Ascending aorta (tissue), 2 donors: ENCODE measurements at places on chromosomes 11 and 22.

- DNase-seq: no peak
Measured at GRCh38 chr22:30205281-30206115, 41.1 kb downstream of the LIF start.

GRCh38 chr11:130865091-130865773, 51.0 kb downstream of the SNX19 start:
- DNase-seq: peak; percentile 31

GRCh38 chr11:108142304-108142703, 20.9 kb downstream of the ACAT1 start:
- DNase-seq: no peak

- DNase-seq: no peak
Measured at GRCh38 chr22:33275073-33275443, 216.9 kb upstream of the SYN3 start.

GRCh38 chr11:36235750-36236149, 53.5 kb downstream of the COMMD9 start:
- DNase-seq: no peak

DNA sequence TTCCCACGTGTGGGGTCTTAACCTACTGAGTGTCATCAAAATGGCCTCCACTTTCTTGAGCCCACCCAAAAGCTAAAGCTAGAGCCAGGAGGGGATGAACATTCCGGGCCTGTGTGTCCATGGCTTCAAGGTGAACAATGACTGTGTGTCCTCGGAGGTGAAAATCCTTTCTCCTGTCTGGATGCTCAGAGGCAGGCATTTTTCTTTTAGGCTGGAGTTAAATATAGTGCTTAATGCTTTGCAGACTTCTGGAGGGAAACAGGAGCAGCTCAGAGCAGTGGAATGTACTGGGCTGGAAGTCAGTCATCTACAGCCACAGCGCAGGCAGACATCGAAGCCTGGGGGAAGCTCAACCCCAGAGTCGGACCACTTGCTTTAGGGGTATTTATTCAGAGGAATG, 68.6 kb upstream of the TMEM45B start:
- no peak for DNase-seq

GRCh38 chr22:36022697-36023096, 5.9 kb downstream of the RBFOX2 start:
- no peak for DNase-seq

DNA sequence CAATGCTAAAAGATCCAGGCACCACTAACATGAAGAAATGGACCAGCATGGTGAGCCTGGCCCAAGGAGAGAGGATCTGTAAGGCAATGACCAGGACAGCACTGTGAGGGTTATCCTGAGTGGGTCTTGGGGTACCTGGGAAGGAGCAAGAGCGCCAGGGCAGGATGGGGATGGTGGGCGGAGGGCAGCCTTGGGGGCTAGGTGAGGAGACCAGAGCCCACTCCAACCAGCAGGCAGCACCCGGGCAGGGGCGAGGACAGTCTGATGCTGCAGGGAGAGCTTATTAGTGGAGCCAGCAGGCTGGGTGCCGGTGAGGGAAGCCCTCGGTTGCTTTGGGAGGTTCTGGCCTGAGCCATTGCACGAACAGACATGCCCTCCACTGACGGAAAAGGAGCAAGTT, 10.7 kb upstream of the NAP1L4 start:
- DNase-seq: no peak

DNA sequence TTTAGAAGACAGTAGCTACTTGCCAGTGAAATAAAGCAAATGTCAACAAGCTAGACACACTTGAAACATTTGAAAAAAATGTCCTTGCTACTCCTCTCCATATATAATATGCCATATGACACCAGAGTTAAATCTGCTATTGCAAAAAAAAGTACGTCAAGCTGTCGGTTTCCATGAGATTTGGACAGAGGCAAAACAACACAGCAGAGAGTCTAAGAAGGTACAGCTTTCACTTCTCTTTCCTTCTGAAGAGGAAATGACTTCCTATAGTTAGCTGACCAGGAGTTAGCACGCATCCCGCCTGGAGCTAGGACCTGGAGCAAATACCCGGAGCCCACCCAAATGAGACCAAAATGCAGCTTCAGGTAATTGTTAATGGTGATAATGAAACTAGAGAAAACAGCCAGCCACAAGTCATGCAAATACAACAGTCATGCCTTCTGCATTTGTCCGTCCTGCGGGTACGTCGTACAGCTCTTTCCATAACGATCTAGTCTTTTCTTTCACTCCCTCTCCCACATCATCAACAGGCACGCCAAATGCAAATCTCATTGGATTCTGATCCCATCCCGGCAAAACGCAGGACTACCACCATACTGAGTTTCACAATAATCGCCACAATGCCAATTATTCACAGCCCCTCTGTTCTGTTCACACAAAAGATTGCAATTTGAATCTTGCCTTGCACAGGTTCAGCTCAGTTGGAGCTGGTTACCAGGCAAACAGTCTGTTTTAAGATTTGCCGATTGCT, 395.0 kb upstream of the CCDC90B start:
- no peak for DNase-seq

- DNase-seq: no peak
Measured at GRCh38 chr22:44225091-44225689, 44.5 kb downstream of the PARVG start.

DNA sequence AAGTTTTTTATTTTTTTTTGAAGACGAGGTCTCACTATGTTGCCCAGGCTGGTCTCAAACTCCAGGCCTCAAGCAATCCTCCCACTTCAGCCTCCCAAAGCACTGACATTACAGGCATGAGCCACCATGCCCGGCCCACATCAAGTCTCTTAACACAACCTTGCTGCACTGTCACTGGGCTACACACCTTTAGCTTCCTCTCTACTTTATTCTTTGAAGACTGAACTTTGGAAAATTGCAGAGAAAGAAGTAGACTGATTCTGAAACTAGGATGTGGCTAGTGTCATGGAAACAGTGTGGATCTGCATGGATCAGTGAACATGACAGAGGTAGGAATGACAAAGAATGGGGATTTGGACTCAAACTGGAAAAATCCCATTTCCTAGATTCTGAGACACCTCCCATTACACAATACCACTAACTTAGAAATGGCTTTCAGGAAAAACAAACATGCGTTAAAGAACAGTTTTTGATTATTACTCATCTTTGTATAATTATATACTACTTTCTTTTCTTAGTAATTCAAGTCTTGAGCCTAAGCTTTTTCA, 99.6 kb upstream of the SPON1 start:
- no peak for DNase-seq

- no peak for DNase-seq
Measured at GRCh38 chr22:23265368-23265700, 85.0 kb downstream of the BCR start.

DNA sequence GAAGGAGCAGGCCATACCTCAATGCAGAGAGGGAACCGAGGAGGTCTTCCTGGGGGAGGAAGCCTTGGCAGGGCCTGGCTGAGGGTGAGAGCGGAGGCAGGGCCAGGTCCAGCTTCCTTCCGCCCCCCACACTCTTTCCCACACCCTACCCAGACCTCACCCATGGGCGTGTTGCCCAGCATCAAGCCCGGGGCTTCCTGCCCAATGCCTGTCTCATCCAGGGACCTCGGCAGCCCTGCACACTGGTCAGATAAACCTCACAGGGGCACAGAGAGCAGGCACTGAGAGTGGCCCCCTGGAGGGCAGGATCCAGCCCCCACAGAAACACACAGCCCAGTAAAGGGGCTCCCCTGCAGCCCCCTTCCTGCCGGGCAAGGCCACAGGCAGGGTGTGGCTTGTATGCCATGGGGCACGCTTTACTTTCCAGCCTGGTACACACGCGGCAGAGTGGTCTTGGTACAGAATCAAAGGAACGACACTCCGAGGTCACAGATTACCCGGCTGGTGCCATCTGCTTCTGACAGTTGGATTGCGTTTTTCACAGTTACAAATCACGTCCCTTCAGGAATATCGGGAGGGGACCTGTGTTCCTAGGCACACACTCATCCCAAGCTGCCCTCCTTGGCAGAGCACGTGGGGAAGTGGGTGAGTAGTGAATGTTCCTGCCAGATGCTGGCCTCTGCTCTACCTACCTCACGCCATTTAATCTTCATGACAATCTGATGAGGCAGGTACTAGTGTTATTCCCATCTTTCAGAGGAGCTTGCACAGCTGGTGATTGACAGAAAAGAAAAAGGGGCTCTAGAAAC, 20.0 kb upstream of the CD5 start:
- no peak for DNase-seq

DNA sequence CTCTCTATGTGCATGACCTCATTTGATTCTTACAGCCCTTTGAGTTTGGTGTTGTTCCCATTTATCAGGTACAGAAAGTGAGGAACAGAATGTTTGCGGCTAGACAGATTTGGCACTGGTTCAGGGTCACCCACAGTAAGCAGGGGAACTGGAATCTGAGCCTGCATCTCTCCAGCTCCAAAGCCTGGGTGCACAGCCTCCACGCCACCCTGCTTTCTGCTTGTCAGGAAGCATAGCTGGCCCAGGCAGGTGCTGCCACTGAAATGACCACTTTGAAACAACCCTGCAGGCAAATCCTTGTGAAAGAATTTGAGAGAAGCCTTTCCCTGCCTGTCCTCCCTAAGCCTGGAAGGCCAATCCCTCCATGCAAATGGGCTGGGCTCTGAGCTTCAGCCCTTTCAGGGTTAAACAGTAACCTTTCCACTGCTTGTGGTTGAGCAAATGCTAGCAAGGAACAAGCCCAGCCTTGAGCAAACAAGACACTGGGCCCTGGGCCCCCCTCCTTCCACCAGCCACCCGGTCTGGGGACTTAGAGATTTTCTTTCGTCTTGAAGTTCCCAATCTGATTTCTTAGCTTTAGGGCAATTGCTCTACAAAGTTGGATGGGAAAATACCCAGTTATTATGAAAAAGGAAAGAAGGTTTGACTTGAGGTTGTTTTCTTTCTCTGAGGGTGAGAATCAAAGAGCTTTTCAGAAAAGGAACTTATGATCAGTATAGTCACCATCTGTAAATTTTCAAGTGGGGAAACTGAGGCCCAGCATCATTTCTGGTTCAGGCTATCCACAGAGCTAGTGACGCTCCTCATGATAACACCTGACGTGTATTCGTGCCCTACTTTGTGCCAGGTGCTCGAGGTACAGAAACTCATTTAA, 19.4 kb downstream of the EHF start:
- DNase-seq: no peak

DNA sequence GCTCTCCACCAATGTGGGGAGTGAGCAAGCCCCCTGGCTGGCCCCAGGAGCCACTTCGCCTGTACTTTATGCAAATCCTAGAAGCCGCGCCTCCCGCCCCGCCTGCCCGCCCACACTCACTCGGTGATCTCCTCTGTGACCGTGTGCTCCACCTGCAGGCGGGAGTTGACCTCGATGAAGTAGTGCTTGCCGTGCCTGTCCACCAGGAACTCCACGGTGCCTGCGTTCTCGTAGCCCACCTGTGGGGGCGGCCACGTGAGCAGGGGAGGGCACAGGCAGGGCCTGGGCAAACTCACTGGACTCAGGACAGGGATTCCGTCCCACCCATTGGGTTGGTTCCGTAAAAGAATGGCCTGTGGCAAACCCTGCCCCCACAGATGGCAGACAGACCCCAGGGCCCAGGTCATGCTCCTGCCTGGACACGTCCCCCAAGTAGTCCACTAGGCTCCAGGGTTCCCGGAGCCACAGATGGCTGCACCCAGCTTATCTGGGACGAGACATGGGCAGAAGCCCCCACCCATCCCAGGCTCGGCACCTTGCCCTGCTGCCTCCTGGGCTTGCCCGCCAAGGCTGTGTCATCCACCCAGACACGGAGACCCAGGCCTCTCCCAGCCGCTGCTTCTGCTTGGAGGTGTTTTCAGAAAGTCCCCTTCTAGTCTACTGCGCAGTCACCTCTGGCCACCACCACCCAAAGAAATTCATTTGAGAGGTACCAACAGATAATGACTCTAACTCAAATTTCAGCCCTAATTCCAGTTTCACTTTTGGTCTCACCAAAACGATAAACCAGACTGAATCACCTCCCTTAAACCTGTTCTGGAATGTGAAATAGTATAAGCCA, 12.1 kb downstream of the LRFN4 start:
- DNase-seq: no peak

DNA sequence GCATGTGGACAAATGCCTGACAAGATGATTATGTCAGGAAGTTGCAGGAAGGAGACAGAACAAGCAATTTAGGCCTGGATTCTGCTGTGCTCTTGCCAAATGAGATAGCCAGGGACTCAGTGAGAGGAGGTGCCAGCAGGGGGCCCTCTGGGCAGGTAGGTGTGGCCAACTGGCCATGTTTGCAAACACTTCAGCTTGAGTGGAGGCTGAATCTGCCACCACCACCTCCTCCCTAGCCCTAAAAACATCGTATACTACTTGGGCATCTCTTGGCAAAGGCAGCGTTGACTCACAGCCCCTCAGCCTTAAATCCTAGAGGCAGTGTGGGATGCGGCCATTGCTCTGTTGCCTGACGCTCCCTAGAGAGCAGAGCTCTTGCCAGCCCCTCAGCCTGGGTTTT, 95.1 kb upstream of the PLET1 start:
- no peak for DNase-seq

GRCh38 chr11:47003180-47003877, 66.8 kb downstream of the CSTPP1 start:
- DNase-seq: no peak

DNA sequence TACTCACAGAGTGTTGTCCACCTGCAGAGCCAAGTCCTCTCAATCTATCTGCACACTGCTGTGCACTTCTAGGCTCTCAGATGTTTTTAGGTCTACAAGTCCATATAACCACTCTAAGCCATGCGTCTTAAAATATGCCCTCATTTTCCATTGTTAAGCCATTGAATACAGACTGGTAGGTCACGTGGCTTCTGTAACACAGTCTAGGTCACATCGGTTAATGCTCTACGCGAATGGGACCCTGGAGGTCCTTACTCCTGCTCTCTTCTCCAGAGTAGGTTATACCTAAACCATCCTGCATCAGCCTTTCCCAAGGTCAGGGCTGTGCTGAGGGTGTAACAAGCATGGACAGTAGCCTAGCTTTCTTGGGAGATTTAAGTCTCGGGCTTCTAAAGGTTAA, 819 bp downstream of the JAML start:
- DNase-seq: no peak

GRCh38 chr22:26763633-26764361, 106.4 kb downstream of the MIAT start:
- no peak for DNase-seq

- DNase-seq: no peak
Measured at GRCh38 chr11:5631969-5632635, 7.3 kb downstream of the TRIM34 start.

GRCh38 chr11:65640483-65641296, 2.8 kb downstream of the SIPA1 start:
- no peak for DNase-seq

DNA sequence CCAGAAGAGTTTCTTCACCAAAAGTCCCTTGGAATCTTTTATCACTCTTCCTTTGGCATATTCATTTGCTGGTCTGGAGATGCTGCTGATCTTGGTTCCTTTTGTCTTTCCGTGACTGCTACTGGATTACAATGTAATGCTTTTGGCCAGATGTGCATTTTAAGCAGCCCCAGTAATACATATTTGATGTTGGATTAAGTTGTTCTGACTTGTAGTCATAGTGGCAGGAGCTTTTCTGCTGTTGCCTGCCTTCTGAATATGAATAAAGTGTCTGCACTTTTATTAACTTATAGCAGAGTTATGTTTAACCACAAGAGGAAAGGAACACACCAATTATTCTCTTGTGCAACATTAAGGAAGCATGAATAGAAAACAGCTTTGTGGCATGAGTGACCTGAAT, 360.0 kb upstream of the DDI1 start:
- DNase-seq: no peak

GRCh38 chr22:24186892-24187670, 5.8 kb downstream of the SUSD2 start:
- DNase-seq: no peak

GRCh38 chr11:71140206-71140919, 112.0 kb downstream of the SHANK2 start:
- no peak for DNase-seq
